ENCODE measurements at places on chromosomes 6 and 20.

DNA sequence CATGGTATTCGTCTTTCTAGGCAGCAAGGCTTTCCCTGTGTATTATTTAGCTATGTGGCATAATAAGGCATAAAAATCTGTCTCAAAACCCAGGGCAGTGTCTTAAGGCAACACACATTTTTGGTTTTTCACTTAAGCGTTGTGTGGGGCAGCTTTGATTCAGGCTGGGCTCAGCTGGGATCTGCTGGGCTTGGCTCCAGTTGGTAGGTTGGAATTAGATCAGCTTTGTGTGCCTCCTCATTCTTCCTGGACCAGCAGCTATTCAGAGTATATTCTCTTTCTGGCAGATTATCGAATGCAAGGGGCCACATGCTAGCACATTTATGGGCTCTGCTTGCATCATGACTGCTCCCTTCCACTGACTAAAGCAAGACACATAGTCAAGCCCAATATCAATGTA, 487.9 kb downstream of the RFPL4B start:
- DNase-seq, result no peak

- no peak for DNase-seq
These were observed 76.9 kb downstream of the STK35 start for GRCh38 chr20:2178318-2179232.

DNA sequence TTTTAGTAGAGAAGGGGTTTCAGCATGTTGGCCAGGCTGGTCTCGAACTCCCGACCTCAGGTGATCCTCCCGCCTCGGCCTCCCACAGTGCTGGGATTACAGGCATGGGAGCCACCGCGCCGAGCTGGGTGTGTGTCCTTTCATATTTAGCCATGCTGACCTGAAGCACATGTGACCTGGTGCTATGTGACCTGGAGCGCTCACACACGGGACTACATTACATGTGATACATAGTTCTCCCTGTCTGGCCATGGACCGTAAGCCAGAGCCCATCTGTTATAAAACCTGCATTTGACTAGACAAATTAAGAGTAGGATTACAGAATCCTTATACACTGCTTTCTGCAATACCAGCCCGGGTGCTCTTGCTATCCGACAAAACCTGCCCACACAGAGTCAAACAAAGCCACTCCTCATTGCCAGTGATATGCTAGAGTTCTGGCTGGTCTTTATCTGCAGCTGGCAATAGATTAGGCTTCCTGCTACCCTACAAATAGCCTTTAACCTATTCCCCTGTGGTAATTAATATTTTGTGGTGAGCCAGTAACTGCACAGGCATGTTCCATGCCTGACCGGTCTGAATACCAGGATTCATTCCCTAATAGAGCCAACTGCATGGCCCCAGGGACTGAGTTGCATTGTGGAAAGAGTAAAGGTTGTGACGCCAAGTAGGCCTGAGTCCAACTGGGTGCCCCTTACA, 26.3 kb upstream of the FAM50B start:
- no peak for DNase-seq

DNA sequence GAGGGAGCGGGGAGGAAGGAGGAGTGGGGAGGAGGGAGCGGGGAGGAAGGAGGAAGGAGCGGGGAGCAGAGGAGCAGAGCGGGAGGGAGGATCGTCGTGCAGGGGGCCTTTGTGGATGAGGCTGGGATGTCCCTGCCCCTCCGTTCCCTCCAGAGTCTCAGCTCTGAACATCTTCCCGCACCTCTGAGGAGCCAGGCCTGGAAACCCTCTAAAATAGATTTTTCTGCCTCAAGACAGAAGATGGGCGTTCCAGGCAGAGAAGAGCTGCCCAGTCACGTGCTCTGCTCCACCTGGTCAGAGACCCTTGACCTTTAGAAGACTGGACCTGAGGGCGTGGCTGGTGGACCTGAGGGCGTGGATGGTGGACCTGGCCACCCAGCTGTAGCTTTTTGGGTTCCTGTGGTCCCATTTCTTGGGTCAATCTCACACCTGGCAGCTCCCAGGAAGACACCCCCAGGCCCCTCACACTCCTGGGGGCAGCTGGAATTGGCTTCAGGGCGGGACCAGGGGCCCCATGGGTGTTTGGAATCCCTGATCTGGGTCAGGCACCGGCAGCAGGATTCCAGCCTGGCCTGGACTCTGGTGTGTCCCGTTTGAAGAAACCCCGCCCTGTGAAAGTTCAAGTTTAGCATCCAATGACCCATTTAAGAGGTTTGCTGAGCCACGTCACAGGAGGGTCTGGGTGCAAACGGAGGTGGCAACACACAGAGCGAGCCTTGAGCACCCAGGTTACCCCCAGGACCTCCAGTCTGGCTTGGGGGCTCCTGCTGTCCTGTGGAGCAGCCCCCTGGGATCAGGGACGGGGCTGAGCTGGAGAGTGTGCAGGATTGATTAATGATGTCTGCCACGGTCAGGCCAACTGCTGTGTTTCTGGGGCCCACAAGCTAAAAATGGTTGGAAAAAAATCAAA, 96.9 kb upstream of the BHLHE23 start:
- DNase-seq, result no peak

GRCh38 chr6:3011592-3011991, 11.9 kb downstream of the NQO2 start:
- no peak for DNase-seq

DNA sequence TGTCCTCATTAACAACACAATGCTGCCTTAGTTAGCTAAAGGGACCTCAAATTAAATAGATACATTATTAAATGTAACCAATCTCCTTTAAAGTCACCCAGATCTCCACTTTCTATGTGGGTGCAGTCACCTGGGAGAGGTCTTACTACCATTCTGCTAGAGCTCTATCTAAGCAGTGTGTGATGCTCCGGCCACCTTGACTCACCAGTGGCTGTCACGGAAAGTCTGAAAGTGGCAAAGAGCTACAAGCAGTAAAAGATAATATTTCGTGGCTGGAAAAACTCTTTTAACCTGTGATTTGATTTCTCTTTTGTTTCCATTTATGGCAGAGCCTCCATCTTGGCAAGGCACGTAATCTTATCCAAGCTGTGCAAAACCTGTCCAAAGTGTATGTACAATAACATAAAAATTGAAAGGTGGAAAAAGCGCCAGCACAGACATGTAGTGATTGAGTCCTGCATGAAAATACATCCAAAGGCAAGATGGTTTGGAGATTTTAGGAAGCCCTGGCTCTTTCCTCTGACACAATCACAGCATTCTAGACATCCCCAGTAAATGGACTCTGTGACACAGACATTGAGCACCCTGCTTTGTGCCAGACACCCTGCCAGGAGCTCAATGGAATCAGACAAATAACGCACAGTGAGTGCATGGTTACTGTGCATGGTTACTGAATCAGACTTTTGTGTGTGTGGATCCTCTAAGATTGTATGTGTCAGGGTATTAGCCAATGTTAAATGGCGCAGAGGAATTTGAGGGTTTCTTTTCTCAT, 116.6 kb downstream of the ADAT2 start:
- no peak for DNase-seq

DNA sequence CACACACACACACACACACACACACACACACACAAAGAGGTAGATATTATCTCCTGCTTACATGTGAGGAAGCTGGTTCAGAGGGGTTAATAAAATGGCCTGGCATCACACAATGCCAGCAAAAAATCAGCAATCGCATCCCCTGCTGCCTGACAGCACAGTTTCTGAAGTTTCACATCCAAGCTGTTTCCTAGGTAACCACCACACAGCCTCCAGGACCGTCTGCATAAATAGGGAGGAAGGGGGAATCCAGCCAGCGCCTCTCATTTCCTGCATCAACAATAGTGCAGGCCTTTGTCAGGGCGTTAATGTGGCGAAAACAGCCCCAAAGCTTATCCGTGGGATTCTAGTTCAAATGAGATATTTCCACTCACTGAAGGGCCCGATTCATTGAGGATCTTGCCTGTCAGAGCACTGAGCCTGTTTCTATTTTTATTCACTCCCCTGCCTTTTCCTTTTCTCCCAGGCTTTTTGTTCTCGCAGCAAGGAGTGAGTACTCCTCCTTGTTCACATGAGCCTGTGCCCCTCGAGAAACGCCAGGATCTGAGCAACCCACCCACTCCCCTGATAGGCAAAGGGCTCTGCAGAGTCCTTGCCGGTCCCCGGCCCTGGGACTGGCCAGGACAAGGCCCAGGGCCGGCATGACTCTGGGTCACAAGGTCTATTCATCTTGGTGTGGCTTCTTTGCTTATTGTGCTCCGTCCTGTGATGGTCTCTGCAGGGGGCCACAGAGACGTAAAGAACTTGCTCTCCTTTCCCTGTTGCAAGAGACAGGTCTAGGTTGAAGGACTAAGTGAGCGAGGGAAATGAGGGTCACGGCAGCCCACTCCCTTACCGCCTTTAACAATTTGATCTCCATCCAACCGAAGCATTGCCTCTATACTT, 32.7 kb downstream of the TUBB2B start:
- peak; percentile 42 for DNase-seq

DNA sequence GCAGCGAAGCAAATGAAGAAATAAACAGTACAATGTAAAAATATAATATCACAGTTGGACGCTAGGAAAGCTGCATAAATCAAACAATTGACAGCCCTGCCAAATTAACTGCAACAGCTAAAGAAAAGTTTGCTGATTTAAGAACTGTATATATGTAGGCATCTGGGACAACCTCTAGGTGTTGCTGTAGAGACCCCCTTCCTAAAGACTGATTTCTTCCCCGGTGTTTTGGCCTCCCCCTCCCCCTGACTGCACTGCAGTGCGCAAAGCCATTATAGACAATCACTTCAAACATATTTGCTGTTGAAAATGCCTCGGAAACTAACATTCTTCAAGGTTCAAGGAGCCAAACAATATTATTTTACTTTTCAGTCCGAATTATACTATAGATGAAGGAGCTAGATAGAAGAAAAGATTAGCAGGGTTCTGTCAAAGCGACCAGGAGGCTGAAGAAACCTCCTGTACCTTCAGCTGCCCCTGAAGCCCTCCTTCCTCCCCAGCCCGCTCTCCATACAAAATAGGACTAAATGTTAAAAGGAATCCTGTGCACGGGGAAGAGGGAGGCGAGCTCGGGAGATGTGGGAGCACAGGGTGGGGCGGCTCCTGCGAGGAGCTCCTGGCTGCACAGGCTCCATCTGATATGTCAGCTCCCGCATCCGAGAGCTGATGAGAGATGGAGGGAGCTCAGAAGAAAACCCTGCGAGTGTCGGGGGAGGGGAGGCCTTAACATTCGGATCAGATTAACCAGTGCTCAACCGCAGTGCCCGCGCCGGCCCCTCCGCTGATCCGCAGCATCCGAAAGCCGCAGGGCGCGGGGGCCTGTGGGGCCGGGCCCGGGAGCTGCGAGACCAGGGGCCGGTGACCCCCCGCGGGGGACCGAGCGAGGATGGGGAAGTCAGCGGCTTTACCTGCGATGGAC, 822 bp downstream of the ELOVL4 start:
- DNase-seq, result no peak

DNA sequence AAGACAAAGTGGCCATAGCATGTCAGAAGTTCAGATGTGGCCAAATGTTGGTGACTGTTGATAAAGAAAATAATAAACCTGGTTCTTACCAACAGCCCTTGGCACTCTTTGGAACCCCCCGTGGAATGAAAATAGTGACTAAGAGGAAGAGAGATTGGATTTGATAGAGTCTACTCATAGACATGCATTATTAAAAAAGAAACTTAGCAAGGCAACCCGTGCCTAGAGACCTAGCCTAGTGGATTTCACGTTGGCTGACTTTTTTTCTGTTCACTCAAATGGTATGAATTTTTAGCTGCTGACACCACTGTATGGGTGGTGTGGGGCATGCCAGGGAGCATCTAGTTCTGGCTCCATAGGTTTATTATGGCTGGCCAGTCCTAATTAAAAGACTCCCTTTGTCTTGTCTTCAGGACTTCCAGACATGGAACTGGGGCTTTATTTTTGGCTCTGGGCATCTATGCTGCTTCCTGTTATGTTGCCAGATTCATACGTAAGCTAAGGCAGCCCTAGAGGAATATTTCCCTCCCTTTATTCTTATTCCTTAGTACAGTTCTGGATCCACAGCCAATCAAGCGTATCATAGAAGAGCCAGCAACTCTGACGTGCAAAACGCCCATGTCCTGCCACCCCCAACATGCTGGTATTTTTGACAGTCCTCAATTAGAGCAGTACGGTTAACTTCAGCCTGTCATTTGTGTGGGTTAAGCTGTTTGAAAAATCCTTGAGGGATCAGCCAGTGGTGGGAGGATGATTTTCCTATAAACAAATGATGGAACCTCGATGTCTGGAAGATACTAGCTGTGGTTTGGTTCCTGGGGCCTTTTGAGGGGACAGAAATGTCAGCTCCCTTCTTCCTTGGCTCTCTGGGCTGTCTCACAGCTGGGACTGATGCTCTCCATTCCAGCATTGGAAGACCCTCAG, 127.5 kb downstream of the ISM1 start:
- no peak for DNase-seq

- DNase-seq, result no peak
These were observed 999 bp upstream of the PIM1 start for GRCh38 chr6:37168811-37169495.

- DNase-seq, result no peak
These were observed 488.0 kb upstream of the NOX3 start for GRCh38 chr6:155943635-155944034.

DNA sequence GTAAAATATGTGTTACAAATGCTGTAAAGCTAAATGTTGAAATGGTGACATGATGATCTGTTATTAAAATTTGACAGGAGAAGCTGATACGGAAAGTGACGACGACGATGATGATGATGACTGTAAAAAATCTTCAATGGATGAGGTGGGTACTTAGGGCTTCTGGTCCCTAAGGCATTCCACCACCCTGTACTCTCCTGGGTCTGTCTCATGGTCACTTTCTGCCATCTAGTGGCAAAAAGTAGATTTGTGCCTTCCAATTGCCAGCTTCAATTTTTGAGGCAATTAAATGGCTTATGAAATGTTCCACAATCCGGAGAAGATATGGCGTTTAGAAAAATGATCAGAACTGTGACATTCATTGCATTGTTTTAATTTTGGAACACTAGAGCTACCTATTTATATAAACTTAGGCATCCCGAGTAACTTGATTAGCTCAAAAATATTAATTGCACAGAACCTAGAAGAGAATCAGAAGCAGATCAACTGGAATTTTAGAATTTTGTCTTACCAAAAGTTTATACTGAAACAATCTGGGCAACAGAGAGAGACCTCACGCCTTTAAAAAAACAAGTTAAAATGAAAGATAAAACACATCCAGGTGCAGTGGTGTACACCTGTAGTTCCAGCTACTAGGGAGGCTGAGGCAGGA, 346.5 kb upstream of the PLCB4 start:
- peak; percentile 69 for DNase-seq

DNA sequence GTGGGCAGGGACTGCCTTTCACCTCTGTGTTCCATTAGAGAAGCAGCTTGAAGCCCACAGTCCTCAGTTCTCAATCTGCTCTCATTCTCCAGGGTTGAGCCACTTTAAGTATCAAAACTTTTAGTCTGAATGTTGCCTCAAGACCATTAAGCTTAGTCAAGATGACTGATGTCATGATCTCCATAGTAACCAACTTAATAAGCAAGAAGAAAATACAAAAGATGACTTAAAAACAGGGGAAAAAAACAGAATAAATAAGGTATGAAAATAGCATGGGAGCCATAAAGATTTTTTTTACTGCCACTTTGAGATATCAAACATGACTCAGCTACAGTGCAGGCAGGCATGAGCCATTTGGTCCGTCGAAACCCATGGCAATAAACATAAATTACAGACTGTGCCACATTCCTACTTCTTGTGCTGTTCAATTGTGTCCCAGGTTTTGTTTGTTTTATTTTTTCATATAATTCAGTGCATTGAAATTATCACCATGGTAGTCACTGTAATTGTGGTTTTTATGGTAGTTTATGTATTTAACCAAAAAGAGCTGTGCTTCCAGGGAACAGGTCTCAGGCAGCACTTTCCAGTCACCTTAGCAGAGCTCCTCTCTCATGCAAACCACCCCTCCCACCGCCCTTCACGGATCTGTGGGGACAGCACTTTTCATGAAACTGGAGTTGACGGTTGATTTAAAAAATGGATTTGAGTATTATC, 156.5 kb upstream of the INSM1 start:
- DNase-seq, result no peak

Measured in glomerular endothelial cell (primary cell).